Stimulated activated CD4-positive, alpha-beta T cell treated with anti-CD3 and anti-CD28 coated beads, Interleukin-1b, Interleukin-23, amount 100 ng/mL, for 1 hour (primary cell): ENCODE measurements at places on chromosomes 13 and 19.
A peak's percentile ranks its signal among the peaks of the same experiment; 100 is the strongest.

GRCh38 chr19:56955637-56956216 is 115.2 kb upstream of the PEG3 start:
- DNase-seq = no peak

DNA sequence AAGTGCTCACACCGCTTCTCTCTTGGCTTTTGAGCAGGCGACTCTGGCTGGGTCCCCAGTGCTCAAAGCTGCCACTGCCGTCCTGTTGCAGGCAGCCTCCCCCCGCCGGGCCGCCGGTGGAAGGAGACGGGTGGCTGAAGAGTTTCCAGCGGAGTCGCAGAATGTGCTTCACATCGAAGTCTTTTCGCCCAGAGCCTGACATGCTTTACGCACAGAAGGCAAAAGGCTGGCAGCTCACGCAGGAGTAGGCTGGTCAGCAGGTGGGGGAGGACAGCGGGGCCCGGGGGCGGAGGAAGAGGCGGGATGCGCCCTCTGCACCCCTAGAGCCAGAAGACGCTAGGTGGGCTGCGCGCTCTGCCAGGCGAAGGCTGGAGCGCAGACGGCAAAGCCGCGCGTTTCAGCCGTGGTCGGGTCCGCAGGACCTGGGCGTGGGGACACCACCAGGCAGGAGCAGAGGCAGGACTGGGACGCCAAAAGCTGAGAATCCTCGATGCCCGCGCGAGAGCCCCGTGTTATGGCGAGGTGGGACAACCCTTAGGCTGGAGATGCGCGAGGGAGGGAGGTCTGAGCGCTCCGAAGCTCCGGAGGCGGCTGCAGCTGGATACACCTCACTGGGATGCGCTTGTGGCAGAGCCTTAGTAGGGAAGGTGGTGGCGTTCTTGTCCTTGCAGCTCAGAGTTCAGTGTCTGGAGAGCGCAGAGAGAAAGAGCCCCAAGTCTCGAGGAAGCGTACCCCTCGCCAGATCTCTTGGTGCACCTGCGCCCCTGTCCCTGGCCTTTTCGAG is at the start of gene ATXN8OS:
Gene ATXN8OS, plus strand, starts transcription at position 329 of the 784 bp plus-strand sequence.
- DNase-seq = no peak

DNA sequence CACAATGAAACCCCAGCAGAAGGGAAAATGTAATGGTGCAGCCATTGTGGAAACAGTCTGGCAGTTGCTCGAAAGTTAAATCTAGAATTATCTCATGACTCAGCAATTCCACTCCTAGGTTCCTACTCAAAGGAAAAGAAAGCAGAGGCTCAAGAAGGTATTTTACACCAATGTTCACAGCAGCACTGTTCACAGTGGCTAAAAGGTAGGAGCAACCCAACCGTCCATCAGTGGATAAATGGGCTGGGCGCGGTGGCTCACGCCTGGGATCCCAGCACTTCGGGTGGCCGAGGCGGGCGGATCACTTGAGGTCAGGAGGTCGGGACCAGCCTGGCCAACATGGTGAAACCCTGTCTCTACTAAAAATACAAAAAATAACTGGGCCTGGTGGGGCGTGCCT is 25.9 kb downstream of the ZFR2 start:
- no peak for DNase-seq

DNA sequence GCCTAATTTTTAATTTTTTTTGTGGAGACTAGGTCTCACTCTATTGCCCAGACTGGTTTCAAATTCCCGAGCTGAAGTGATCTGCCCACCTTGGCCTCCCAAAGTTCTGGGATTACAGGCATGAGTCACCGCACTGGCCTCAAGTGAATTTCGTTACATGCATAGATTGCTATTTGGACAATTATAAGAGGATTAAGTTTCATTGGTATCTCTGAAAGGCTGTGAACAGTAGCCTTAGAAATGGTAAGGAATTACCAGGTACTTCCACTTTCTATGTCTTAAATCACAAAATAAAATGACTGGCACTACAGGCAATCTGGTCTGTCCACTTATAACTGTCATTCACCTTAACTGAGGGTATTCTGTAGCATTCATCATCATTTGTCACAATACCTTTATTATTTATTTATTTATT is 2.9 kb upstream of the CCDC9 start:
- DNase-seq = no peak

GRCh38 chr19:29851769-29852521 is 40.2 kb downstream of the CCNE1 start:
- DNase-seq = no peak

DNA sequence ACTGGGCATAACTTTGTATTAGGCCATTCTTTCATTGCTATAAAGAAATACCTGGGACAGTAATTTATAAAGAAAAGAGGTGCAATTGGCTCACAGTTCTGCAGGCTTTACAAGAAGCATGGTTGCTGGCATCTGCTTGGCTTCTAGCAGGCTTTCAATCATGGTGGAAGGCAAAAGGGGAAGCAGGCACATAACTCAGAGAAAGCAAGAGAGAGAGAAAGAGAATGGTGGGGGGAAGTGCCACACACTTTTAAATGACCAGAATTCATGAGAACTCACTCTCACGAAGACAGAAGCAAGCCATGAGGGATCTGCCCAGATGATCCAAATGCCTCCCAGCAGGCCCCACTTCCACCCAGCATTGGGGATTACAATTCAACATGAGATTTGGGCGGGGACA is 179.7 kb downstream of the SPRY2 start:
- DNase-seq = no peak

- no peak for DNase-seq
Observed at GRCh38 chr13:59495936-59496512, 667.7 kb downstream of the DIAPH3 start.

GRCh38 chr19:39502640-39503417 is 4.1 kb downstream of the DLL3 start:
- peak; percentile 64 for DNase-seq

DNA sequence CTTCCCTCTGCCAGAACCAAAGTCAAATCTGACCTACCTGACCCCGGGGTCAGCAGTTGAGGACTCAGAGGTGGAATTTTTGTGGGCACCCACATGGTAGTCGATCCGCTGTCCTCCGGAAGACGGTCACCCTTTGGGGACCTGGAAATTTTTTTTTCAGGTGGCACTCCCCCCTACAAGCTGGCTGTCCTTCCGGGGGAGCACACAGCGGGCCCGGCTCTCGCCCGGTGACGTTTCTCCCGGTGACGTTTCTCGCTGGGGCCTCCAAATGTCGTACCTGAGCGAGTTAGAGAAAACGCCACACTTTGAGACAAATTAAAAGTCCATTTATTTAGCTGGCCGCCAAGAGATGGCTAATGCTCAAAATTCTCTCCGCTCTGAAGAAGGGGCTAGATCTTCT is 48.8 kb downstream of the ZFP14 start:
- no peak for DNase-seq

DNA sequence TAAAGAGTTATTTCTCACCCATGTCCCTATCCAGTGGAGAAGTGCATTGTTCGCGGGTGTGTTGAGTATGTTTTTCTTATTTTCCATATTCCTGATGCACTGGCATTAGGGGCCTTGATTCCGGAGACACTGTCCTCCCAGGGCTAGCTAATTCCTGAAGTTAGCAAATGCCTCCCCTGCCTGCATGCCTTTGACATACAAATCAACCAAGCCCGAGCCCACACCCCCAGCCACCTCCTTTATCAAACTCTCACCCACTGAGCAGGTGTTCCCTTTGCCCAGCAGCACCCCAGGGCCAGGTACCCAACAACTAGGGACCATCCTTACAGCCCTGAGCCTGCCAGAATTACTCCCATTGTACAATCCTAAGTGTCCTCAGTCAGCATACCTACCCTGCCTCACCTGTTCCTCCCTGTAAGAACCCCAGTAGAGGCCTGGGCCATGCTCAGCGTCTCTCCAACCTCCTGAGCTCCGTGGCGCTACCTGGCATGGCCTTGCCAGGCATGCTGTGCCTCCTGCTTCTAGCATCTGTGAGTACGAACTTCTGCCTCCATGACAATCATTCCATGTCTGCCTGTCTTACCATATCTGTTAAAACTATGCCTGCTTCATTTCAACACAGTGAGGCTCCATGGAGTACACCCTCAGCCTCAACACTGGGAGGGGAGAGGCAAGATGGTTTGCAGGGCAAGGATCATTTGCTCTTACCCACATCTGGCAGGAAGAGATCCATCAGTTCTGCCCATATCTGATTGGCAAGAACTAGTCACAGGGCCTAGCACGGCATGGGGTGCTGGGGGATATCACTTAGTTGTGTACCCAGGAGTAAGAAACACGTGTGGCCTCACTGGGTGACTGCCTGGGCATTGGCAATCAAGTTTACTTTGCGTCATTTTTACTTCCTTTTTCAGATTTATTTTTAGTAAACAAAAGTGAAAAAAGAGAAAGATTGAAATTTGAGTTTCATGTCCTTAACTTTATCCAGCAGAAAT is 203.9 kb downstream of the SHISA2 start:
- no peak for DNase-seq

GRCh38 chr13:97310809-97311436 is 88.8 kb downstream of the MBNL2 start:
- DNase-seq = no peak

DNA sequence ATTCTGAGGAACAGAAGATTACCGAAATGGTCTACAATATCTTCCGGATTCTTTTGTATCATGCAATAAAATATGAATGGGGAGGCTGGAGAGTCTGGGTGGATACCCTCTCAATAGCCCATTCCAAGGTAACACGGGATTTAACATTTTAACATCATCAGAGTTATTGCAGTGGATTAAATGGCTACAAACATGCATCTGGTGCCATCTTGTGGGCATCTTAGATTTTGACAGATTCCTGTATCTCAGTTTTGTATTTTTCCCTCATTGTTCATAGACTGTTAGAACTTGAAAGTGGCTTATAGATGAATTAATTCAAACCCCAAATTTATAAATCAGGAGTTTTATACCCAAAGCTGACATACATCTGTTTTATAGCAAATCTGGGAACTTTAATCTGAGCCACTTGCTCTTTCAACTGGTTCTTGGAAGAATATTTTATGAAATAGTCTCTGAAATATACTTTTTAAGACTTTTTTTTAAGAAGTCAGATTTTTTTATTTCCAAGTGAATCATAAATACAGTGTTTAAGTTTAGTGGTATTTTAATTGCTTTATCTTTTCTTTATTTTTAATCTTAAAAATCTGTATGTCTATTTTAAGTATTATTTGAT is 215.2 kb downstream of the NBEA start:
- no peak for DNase-seq

- no peak for DNase-seq
Observed at GRCh38 chr13:76164290-76164689, 528.2 kb downstream of the LMO7 start.

DNA sequence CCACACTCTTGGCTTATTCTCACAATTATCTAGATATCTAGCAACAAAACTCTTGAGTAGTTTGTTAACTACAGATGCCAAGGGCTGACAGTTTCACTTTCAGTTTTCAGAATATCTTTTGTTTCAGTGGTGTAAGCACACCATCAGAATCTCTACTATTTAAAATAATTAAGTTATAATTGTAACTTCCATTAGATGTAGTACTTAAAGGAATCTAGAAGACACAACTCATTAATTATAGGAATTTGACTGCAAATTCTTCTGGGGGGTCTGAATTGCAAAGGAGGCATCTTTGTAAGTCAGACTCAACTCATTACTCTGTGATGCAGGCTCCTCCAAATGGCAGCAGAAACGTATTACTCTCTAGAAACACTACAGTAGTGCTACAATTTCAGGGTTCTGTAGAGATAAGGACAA is 44.9 kb upstream of the USPL1 start:
- no peak for DNase-seq

GRCh38 chr13:64471916-64472315 is 2758.2 kb downstream of the PCDH9 start:
- no peak for DNase-seq

- DNase-seq = no peak
Observed at GRCh38 chr13:20808874-20809273, 35.1 kb upstream of the EEF1AKMT1 start.

DNA sequence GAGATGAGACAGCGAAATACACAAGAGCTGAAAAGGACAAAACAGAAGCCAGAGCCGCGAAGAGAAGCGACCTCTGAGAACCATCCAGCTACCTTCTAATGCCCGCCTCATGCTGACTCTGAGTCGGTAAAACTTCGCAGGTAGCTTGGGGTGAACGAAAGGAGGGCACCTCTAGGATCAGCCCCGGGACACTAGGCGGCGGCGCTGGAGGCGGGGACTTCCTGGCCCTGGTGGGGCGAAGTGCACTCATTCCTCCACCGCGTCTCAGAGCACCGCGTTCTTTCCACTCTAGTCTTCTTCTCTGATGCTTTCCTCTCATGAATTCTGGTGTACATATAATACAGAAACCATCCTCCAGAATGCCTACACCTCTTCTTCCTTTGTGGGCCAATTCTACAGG is 50.1 kb downstream of the KL start:
- DNase-seq = no peak

GRCh38 chr19:28685802-28686201 is 527.1 kb downstream of the UQCRFS1 start:
- no peak for DNase-seq
